RWPE1 (cell line): ENCODE measurements at places on chromosomes 2 and 18.

GRCh38 chr2:53896864-53897263 lies 37.1 kb upstream of the GPR75 start:
- peak; percentile 78 for DNase-seq

DNA sequence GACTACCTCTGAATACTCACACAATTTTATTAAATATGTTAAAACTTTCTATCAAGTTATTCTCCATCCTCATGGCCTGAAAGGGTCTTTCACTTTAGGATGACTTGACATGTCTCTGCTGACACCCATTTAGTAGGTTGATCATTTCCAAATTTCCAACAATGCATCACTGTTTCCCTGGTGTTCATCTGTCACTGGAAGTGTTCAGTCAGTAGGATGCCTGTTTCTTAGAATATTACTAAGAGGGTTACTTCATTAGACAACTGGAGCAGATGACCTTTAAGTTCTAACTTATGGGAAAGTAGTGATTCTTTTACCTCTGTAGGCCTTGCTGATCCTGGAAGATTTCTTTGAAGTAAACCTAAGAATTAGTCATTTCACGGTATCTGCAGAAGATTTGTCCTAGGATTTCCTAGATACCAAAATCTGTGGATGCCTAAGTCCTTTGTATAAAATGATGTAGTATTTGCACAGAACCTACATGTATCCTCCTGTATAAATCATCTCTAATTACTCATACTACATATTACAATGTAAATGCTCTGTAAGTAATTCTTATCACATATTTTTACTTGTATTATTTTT lies 77.7 kb downstream of the MAP3K20 start:
- DNase-seq, result no peak

DNA sequence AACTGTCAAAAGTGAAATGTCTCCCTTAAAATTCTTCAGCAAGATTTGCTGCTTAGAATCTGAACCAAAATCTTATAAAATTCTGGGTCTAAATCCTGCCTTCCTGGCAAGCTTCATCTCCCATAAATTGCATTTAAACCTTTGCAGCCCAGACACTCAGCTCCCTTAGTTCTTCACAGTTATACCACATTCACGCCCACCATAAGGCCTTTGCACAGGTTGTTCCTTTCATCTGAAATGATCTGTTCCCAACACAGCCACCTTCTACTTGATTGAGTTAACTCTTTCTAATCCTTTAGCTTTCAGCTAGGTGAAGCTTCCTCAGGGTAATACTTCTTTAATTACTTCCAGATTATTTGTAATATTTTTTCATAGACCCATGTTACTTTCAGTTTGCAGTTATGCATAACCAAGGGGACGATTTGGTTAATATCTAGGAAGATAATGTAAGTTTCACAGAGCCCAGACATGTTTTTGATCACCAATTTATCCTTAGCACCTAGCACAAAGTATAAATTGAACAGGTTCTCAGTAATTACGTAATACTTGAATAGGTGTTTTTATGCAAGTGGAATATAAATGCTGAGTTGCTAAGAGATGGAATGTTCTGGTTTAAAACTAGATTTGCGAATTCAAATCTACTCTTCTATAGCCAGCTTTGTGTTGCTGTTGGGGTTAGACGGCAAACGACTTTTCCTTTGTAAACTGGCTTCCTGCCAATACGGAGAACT lies 779.7 kb upstream of the PKDCC start:
- DNase-seq, result no peak

- DNase-seq, result no peak
Observed at GRCh38 chr2:197633109-197633657, 42.2 kb downstream of the RFTN2 start.

DNA sequence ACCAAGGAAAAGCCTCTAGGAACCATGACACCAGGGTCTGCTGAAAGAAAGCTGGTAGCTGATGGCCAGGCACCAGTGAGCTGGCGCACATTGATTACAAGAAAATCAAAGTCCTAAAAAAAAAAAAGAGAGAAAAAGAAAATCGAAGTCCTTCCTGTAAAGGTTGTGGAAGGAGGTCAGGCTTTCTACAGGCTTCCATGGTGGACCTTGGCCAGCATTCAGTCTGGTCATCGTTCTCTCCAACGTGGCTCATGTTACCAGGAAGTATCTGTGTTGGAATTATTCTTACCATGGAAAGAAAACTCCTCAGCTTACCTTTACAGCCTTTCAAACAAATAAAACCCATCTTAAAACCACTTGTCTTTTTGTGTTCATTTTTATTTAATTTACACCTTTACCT lies 65.6 kb downstream of the CYB5A start:
- DNase-seq, result no peak

GRCh38 chr18:40108596-40108995 lies 1846.4 kb upstream of the PIK3C3 start:
- no peak for DNase-seq

- DNase-seq, result no peak
Observed at GRCh38 chr2:225797394-225797793, 397.9 kb downstream of the NYAP2 start.

DNA sequence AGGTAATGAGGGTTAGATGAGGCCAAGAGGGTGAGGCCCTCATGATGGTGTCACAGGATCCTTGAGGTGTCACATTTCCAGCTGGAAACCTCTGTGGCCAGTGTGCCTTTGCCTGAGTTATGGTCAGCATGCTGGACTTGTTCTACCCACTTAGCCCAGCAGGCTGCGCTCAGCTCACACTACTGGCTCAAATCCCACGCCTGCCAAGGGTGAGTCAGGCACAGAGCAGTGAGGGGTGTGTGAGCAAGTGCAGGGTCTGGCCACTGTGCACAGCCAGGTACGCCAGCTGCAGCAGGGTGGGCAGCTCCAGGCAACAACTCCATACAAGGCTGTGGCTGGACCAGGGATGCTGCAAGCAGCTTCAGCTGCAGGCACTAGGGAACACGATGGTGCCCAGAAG lies 616.6 kb upstream of the FSHR start:
- DNase-seq, result no peak

DNA sequence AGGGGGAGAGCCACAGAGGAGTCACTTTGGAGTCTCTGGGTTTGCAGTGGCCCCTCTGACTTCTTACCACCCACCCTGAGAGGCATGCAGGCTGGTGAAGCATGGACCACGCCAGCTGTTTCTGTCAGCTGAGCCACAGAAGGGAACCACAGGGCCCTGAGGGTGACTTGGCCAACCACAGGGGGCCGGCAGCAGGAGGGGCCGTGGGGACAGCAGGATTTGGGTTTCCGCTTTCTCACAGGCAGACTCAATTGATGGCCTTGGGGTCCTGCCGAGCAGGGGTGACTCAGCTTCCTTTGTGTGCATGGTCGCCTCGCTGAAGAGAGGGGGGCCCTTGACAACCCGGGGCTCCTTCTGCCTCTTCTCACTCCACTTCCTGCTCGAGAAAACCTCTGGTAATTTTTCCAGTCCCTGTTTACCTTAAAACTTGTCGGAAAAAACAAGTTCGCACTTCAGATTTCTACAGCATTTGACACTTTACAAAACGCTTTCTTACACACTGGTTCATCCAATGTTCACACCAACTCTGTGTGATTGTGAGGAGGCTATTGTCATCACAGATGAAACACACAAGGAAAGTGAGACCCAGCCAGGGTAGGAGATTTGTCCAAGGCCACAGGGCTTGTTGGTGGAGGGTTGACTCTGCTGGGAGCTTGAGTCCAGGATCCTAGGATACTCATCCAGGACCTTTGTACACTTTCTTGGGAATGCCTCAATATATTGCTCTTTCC lies 311.2 kb downstream of the LPIN1 start:
- DNase-seq, result no peak

DNA sequence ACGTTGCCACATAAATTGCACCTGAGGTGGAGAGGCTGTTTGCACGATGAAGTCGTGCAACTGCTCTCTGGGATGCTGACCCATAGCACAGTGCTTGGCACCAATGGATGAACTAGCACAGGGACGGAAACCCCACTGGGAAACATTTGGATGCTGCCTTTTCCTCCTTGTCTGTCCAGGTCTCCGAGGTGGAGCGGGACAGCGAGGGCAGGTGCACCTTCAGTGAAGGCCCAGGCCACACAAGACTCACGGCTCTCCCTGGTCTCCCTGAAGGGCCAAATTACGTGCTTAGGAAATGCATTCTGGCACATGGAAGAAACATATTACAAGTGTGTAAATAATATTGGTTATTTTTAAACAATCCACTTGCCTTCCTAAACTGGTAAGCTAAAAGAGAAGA lies 70.3 kb downstream of the TPO start:
- no peak for DNase-seq

DNA sequence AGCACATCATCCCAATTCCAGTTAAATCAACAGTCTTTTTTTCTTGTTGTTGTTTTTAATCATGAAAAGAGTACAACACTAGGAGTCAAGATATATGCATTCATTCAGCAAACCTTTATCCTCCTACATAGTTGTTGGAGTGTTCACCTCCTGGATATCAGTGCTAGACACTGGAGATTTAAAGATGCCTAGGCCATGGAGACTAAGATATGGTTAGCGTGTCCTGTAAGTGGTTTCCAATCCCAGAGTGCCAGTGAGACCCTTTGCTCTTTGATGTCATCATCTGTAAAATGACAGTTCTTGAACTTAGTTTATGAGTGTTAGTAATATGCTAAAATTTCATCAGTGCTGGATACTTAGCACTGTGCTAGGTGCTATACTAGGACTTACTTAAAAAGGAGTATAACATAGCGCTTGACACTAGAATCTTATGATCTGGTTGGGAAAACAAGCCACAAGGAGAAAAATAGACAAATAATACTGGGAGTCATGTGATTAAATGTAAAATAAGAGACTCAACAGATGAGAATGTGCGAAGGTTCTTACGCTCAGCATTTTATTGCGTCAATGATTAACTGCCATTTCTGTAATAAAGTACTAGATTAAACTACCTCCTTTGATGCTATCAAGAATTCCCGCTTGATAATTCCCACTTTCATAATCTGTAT lies 31.5 kb downstream of the BABAM2 start:
- no peak for DNase-seq

- no peak for DNase-seq
Observed at GRCh38 chr2:10094271-10094814, 14.1 kb upstream of the CYS1 start.

DNA sequence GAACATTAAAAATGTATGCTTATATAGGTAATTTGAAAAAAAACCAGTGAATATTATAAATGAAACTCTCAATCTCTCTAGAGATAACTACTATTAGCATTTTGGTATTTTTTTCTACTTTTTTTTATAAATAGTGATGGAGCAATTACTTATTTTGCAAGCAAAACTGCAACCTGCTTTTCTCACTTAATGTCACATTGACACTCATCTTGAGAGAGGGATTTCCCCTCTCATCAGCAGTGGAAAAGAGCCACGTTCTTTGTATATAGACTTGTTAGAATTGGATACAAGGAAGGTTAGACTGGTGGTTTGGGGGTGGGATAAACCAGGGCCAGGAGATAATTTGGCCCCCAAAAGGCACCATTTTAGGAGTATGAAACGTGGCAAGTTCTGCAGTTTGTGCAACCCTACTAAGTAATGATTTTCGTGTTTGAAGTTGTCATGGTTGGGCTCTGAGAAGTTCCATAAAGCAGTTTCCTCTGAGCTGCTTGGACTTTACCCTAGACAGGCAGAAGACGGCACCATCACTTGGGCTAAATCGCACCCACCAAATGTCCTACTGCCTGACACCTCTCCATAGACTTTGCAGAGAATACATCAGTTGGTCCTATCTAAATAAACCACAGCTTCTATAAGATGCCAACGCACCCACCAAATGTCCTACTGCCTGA lies 194.0 kb downstream of the ACTR3 start:
- DNase-seq, result no peak

- no peak for DNase-seq
Observed at GRCh38 chr18:13538630-13539029, 187.7 kb downstream of the FAM210A start.

GRCh38 chr2:198697218-198697617 lies 760.5 kb downstream of the SATB2 start:
- no peak for DNase-seq

DNA sequence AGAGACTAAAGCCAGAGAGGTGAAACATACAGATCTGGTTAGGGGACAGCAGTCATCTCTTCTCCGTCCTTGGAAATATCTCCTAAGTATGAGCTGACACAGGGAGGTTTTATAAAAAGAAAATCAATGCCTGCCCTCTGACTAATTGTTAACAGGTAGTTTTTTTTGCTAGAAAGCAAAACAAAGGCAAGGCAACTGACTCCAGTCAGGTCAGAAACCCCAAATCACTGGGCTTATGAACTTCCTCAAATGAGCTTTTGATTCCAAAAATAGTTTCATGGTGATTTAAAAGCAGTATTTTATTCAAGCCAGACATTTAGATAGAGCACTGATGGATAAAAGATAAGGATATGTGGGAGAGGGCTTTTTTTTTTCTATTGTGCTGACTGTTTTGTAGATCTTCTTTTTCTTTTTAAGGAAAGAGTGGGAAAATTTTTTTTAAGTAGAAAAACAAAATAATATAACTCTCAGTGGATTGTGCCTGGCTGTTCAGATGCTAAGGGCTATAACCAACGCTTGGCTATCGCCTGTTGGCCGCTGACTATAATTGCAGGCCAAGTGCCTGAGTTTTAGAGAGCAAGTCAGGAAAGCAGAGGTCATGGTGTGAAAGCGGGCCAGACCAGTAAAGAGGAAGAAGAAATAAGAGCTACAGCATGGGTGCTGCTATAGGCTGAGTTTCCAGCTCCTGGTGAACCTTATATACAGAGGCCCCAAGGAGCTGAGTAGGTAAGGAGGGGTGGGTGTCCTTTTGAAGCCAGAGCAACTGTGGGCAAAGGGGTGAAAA lies 44.9 kb downstream of the MRPL35 start:
- no peak for DNase-seq

DNA sequence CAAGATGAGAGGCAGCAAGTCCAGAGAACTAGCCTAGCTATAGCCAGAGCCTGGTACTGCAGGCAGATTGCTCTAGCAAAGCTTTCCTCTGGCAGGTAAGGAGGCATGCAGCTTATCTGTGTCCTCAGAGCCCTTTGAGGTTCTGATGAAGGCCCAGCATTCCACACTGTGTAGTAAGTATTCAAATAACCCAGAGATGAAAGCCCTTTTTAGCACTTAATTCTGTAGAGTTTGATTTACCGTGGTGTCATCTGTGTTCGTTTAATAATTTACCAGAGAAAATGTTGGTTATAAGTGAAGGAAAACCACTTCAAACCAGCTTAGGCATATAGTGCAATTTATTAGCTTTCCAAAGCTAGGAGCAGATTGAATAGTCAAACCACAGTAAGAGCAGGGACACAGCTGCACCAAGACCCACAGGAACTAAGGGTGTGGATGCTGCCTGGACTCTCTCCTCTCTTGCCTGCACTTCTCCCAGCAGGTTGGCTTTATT lies 226.6 kb downstream of the BABAM2 start:
- no peak for DNase-seq

DNA sequence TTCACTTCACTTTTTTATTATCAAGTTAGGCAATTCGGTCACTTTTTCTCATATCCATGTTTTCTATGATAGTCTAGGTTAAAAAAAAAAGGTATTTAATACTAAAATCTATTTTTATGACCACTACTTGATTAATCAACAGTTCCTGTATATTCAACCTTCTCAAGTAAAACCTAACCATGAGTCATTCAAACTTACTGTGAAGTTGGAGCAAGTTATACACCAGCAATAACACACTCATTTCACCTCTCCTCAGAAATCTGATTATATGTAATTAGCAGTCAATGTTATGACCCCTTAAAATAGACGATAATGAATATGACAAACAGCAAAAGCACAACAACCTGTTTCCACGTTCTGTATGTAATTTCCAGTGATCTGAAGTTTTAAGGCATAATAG lies 35.0 kb upstream of the ADAM17 start:
- DNase-seq, result no peak

- no peak for DNase-seq
Observed at GRCh38 chr2:151733771-151734672, at the start of gene NEB. Gene NEB (minus strand): TSS chr2:151734476. CDS start chr2:151733156, 1,320 bp downstream.

GRCh38 chr2:8315531-8316165 lies 366.2 kb upstream of the ID2 start:
- DNase-seq, result no peak

GRCh38 chr2:118054213-118055008 lies 33.9 kb upstream of the INSIG2 start:
- no peak for DNase-seq
